ENCODE measurements at places on chromosomes 3 and 15. TPM values are rescaled to one million over a fixed set of nuclear protein-coding genes. Genes with fewer than 3 reads are reported as not detected.

DNA sequence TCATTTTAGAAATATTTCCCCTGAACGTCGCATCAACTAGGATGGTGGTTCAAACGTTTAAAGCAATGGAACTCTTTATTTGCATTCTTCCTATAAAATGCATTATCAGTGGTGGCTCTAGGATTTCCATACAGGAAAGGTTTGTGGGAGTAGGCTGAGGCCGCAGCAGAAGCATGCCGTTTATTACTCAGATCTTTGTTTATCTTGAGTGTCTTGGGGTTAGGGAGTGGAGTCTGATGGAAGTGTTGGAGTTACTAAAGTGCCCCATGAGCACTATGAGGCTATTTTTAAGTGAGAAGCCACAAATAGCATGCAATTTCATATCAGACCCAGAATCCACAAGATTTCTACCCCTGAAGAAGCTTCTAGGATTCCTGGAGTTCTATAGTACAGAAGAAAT, 26.2 kb downstream of the ATOSA start:
- no peak for DNase-seq

The LIPH gene
- polyA plus RNA-seq: 2.2 TPM

The GOLGA8H gene
- polyA plus RNA-seq: 1.6 TPM

DNA sequence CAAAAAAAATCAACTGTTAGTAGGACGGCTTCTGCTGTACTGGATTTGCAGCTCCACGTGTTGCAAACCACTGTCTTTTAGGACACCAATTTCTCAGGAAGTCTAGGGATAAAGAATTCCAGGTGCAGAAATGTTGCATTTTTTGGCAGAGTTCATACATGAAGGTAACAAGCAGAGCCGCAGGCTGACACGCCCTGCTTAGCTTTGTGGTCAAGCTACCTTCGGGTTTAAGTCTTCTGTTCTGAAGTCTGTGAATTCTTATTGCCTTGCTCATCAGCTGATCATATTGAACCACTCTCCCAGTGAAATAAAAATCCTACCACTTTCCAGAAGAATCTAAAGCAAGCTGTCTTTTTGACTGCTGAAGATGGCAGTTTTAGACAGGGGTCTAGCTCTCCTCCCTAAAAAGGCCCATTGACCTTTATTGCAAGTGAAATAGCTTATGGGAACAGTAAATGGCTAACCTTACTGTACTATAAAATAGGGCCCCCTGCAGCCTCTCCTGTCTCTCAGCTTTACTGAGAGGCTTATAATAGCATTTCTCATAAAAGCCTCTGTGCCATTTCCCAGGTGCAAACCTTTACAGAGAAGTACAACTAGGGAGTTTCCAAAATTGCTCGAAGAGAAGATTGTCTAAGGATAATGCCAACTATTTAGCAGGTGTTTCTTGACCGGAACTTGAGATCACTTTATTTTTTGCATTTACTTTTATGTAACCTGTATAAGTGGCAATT, 262.2 kb upstream of the IL12A start:
- DNase-seq: no peak

GRCh38 chr3:126402666-126403302, 8.1 kb downstream of the CFAP100 start:
- DNase-seq: no peak

- DNase-seq: no peak
These were observed 847 bp downstream of the WHAMM start for GRCh38 chr15:82810061-82810889.

DNA sequence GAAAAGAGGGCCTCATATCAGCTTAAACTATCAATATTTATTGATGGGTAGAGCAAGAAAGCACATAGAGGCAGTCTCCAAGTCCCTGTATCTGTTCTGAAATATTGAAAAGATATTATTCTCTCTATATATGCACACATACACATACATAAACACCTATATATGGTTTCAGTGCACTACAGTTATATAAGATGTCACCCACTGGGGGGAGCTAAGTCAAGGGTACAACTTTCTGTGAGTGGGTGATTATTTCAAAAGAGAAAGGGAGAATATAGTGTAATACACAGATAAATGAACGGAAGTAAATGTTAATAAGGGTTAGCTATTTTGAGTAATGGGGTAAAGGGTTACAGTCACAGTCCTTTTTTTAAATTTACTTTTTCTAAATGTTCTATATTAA, 8.8 kb downstream of the SNTN start:
- DNase-seq: no peak

GRCh38 chr15:40906991-40907802, 12.9 kb downstream of the VPS18 start:
- no peak for DNase-seq

DNA sequence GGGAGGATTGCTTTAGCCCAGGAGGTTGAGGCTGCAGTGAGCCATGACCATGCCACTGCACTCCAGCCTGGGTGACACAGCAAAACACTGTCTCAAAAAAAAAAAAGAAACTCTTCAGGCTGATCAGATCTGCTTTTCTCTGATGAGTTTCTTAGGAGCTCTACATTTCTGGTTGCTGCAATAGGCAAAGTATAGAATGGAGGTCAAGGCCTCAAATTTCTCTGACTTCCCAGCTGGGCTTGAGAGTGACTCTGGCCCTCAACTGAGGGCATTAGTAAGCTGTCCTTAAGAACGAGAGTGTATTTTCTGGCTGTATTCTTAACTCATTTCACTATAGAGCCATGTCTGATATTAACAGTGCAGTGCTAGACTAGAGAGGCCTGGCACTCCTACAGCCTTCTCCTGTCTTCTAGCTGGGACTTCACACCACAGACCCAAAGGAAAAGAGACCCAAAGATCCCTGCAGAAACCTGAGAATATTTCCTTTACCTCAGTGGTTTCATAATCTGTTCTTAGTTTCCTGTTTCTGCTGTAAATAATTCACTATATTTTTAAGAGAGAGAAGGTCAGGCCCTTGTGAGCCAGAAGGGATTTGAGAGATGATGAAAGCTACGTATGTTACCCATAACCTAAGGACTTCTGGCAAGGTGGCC, 2.0 kb upstream of the NR1I2 start:
- no peak for DNase-seq

GRCh38 chr3:120113128-120114116, 19.2 kb upstream of the GSK3B start:
- DNase-seq: no peak

DNA sequence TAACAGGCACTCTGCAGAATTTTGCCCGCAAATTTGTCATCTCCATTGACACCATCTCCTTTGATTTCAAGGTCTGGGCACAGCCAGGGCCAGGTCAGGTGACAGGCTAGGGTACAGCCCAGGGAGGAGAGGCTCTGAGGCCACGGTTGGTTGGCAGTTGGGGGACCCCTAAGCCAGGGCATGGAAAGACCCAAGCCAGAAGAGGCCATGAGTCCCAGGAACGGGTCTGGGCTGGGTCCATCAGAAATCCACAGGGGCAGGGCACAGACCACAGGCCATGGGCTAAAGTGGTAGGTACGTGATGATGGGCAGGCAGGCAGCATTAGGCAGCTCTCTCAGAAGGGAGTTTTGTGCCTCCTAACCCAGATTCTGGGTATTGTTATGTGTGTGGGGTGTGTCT, 45.8 kb downstream of the SEMA3G start:
- no peak for DNase-seq

GRCh38 chr3:174192471-174192870, 666.7 kb upstream of the NAALADL2 start:
- DNase-seq: no peak

GRCh38 chr3:111619833-111620232, 24.7 kb upstream of the ZBED2 start:
- no peak for DNase-seq

The CDHR4 gene
- not detected for polyA plus RNA-seq

DNA sequence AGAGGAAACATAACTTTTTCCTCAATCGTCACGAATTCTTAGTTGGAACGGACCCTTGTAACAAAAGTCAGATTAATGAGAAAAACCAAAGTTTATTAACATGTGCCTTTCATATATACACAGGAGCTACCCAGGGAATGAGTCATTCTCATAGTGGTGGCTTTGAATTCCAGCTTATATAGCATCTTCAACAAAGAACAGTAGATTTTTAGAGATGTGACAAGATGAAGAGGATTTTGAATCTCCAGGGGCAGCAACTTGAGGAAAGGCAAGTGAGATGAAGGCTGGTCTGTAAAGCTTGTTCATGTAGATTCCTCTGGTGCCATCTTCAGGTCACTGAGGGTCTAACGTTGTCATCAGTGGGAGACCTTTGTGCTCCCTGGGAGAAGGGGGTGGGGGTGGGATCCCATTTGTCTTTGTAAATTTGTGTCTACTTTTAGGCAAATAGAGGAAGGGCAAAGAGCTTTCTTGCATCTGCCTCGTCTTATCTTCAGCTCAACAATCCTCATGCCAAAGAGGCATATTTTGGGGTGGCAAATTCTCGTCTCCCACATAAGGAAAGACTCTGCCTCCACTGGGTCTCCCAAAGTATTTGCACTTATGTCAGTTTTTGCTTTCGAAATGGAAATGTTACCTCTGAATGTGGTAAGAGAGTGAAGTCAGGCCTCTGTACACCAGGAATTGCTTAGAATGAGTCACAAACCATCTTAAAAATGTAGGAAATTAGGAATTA, 29.5 kb downstream of the CLEC3B start:
- DNase-seq: no peak

DNA sequence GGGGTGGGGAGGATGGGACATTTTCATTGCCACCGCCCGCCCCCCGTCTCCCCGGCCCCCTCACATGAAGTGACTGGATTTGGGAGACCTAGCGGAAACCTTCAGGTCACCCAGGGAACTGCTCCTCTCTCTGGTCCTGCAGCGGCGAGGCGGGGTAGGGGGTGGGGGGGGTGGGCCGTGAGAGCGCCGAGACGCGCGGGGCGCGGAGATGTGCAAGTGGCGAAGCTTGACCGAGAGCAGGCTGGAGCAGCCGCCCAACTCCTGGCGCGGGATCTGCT, 712 bp upstream of the MME start:
- DNase-seq: no peak

- no peak for DNase-seq
These were observed 112.2 kb upstream of the FLNB start for GRCh38 chr3:57896031-57896430.

GRCh38 chr15:67108122-67108961, 42.9 kb downstream of the SMAD3 start:
- no peak for DNase-seq

DNA sequence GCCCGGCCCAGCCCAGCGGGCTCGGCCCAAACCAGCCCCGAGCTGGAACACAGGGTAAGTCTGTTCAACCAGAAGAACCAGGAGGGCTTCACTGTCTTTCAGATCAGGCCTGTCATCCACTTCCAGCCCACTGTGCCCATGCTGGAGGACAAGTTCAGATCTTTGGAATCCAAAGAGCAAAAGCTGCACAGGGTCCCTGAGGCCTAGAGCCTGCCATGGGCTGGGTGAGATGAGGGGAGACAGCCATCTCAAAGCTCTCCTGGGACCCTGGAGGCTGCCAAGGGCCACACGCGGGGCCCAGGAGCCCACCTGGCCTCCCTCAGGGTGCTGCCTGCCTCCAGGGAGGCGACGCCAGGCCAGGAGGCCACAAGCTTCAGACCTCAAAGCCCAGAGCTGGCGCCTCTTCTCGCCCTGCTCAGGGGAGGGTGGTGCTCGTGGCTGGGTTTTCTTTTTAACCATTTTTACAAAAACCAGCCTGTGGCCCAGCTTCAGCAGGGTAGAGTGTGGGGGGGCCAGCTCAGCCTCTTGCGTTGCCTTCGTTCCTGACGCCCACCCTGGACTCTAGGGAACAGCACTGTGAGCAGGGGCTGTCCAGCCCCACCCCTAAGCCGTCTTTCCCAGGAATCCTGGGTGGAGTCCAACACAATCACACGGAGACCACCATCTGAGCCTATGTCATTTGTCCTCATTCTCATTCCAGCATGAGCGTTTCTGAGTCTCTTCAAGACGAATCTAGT, 107.0 kb downstream of the ETFA start:
- DNase-seq: no peak

The MKRN2OS gene
- polyA plus RNA-seq: 2.4 TPM

The GRIP2 gene
- polyA plus RNA-seq: 0.91 TPM

GRCh38 chr3:37544869-37545352, 316.8 kb upstream of the CTDSPL start:
- no peak for DNase-seq

DNA sequence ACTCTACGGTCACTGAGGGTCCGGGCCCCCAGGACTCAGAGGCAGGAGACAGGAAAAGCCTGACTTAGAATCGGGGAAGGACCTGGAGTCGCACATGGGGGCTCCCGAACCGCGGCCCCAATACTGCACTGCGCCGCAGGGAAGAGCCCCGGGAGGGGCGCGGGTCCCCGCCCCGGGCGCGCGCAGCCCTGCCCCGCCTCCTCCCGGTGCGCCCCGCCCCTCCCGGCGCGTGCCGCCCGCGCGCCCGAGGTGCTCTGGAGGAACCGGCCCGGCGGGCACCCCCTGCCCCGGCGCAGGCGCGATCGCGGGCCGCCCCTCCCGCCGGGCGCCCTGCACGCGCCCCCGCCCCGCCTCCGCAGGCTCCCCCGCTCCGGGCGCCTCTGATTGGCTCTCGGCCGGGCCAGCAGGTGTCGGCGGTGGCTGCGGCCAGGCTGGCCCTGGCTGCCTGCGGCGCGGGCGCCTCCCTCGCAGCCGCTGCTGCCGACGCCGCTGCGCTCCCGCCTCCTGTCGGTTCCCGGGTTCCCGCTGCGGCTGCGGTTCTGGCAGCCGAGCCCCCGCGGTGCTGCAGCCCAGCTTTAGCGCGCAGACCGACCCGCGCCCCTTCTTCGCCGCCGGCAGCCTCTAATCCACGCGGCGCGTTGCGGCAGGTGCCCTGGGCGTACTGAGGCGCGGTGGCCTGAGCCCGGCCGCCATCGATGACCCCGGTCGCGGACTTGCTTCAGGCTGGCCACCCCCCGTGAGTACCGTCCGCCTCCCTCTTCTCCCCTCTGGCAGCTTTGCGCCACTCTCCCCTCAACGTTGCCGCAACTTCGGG, at the start of gene MYRIP:
Gene MYRIP (plus strand): TSS at position 429 of the 814 bp plus-strand sequence. CDS start 91,208 bp downstream, outside the sequence.
- DNase-seq: no peak

DNA sequence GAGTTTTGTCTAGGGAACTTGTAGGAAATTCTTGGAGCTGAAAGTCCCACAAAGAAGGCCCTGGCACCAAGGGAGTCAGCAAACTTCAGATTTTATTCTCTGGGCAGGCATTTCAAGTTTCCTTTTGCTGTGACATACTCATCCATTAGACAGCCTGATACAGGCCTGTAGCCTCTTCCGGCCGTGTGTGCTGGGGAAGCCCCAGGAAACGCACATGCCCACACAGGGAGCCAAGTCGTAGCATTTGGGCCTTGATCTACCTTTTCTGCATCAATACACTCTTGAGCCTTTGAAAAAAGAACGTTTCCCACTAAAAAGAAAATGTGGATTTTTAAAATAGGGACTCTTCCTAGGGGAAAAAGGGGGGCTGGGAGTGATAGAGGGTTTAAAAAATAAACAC, 15.0 kb downstream of the TIGIT start:
- DNase-seq: no peak

DNA sequence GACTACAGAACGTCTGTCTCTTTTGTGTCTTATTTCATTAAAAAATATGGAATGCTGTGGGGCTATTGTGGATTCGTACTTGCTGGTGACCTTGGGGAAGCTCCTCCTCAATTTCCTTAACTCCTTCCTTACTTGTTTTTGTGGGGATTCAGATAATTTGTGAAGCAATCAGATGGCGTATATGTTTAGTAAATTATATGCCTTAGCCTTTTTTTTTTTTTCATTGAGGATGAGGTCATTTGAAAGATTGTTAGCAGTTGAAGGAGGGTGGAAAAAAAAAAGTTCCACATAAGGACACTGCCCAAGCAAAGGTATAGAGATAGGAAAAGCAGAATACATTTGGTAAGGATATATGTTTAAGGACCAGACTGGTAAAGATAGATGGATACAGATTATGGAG, 3.3 kb downstream of the RNF13 start:
- no peak for DNase-seq

The RBPMS2 gene
- 13.5 TPM for polyA plus RNA-seq

The NSMCE3 gene
- 9.2 TPM for polyA plus RNA-seq

Data from left renal cortex interstitium (tissue), 4 donors.